Activated CD8-positive, alpha-beta T cell treated with anti-CD3 and anti-CD28 coated beads for 36 hours (primary cell): ENCODE measurements at places on chromosomes 3 and 15.

DNA sequence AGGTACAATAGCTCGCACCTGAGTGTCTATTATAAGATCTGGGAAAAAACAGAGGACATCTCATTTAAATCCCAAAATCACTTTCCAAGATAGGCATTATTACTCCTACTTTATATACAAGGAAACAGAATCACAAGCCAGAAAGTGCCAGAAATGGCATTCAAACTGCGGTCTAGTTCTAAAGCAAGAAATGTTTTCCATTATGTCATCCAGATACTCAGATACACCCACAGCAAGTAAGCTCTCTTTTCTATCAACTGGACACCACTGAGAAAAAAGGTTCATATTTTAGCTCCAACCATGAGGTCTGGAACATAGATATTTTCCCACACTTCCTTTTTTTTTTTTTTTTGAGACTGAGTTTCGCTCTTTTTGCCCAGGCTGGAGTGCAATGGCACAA is 8.1 kb downstream of the SLC33A1 start:
- peaks cover 21% of the 10 kb centered on the region for H3K36me3 ChIP-seq
- DNase-seq, result no peak
- H3K4me1 ChIP-seq, result peaks cover 40% of the 10 kb centered on the region
- no peak overlapping the region for H3K4me3 ChIP-seq
- no peaks in the 10 kb centered on the region for H3K27me3 ChIP-seq

GRCh38 chr15:75109021-75109735 is 85.8 kb downstream of the PPCDC start:
- peaks cover 41% of the 10 kb centered on the region for H3K4me1 ChIP-seq
- no peak overlapping the region for H3K4me3 ChIP-seq
- H3K27ac ChIP-seq, result peak overlapping the region; percentile 80
- no peak for DNase-seq
- H3K36me3 ChIP-seq, result peaks cover 7% of the 10 kb centered on the region

- H3K27ac ChIP-seq, result no peak overlapping the region
- no peaks in the 10 kb centered on the region for H3K4me1 ChIP-seq
- DNase-seq, result no peak
- H3K4me3 ChIP-seq, result no peak overlapping the region
- peaks cover 3% of the 10 kb centered on the region for H3K27me3 ChIP-seq
These were observed 40.1 kb downstream of the RPN1 start for GRCh38 chr3:128610451-128611070.

GRCh38 chr3:23244324-23245041 is 41.4 kb downstream of the UBE2E2 start:
- H3K36me3 ChIP-seq, result no peaks in the 10 kb centered on the region
- H3K4me1 ChIP-seq, result peaks cover 4% of the 10 kb centered on the region
- H3K27ac ChIP-seq, result no peak overlapping the region

GRCh38 chr3:107945417-107946094 is 145.3 kb downstream of the CD47 start:
- no peaks in the 10 kb centered on the region for H3K27me3 ChIP-seq
- no peak overlapping the region for H3K4me3 ChIP-seq

- no peak overlapping the region for H3K4me3 ChIP-seq
- H3K27me3 ChIP-seq, result no peaks in the 10 kb centered on the region
- no peak for DNase-seq
- no peaks in the 10 kb centered on the region for H3K36me3 ChIP-seq
- H3K27ac ChIP-seq, result no peak overlapping the region
These were observed 65.8 kb upstream of the CADPS start for GRCh38 chr3:62940771-62941563.

DNA sequence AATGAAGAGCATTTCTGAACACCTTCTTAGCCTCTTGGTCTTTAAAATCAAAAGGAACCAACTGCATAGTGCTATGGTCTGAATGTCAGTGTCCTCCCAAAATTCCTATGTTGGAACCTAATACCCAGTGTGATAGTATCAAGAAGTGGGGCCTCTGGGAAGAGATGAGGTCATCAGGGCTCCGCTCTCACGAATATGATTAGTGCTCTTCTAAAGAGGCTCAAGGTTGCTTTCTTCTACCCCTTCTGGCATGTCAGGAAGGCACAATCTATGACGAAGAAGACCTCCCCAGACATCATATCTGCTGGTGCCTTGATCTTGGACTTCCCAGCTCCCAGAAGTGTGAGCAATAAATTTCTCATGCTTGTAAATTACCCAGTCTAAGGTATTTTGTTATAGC is 209.5 kb downstream of the MAGI1 start:
- DNase-seq, result no peak
- no peaks in the 10 kb centered on the region for H3K36me3 ChIP-seq
- H3K4me3 ChIP-seq, result no peak overlapping the region
- H3K4me1 ChIP-seq, result no peaks in the 10 kb centered on the region

DNA sequence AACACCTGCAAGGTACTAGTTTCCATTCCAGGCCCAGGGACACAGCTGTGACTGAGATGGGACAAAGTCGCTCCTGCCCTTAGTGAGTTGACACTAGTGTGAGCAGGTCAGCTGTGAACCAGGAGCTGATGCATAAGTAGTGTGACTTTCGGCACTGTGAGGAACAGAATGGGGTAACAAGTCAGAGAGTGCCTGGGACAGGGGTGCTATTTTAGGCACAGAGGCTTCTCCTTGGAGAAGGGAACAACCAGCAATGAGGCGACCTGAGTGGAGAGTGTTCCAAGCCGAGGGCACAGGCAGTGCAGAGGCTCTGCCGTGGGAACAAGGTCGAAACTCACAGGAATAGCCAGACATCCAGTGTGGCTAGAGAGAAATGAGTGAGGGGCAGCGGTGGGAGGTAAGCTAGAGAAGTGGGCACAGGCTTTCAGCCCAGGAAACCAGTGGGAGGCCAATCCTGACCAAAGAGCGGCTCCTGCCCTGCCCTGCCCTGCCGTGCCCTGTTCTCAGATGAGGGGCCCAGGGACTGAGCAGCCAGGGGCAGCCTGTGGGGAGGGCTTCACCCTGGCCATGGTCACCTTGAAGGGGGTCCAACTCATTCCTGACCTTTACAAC is 14.2 kb downstream of the DNAH1 start:
- H3K4me1 ChIP-seq, result no peaks in the 10 kb centered on the region
- no peak overlapping the region for H3K4me3 ChIP-seq
- no peak overlapping the region for H3K27ac ChIP-seq
- H3K27me3 ChIP-seq, result no peaks in the 10 kb centered on the region

- peak; percentile 57 for DNase-seq
- peaks cover 6% of the 10 kb centered on the region for H3K27me3 ChIP-seq
- peaks cover 14% of the 10 kb centered on the region for H3K4me1 ChIP-seq
These were observed 185.8 kb upstream of the CFAP20DC start for GRCh38 chr3:59235634-59236012.

GRCh38 chr3:50297896-50298725 is 1.1 kb downstream of the HYAL3 start:
- DNase-seq, result no peak
- peak overlapping the region; percentile 98 for H3K27ac ChIP-seq
- peaks cover 1% of the 10 kb centered on the region for H3K36me3 ChIP-seq
- H3K27me3 ChIP-seq, result no peaks in the 10 kb centered on the region
- peak overlapping the region; percentile 99 for H3K4me3 ChIP-seq

DNA sequence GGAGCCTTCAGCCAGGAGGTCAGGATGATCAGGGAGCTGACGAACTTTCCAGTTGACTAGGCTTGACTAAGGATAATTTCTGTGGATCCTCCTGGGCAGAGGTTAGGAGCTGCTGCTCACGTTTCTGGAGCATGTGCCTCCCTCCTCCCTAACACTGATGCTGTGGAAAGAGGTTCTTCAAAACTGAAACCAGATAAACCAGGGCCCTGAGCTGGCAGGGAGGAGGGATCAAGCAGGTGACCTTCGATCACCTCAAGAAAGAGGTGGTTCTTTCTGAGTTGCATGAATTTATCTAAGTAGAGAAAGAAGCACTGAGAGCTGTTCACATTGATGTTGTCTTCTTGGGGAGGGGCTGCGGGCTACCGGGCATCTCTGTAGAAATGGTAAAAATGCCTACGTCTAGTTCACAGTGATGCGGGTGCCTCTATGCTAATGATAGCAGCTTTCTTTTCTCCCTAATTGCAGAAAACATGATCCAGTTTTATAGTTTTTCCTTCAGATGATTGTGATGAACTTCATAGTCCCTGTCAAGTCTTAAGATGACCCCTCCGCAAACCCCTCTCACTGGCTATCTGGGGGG is 332.7 kb upstream of the LRRFIP2 start:
- H3K27me3 ChIP-seq, result peaks cover 14% of the 10 kb centered on the region
- no peak for DNase-seq
- H3K36me3 ChIP-seq, result no peaks in the 10 kb centered on the region

GRCh38 chr15:25416693-25417092 is 22.1 kb downstream of the UBE3A start:
- peaks cover 68% of the 10 kb centered on the region for H3K36me3 ChIP-seq
- no peaks in the 10 kb centered on the region for H3K27me3 ChIP-seq
- peaks cover 66% of the 10 kb centered on the region for H3K4me1 ChIP-seq
- H3K4me3 ChIP-seq, result no peak overlapping the region
- DNase-seq, result no peak
- no peak overlapping the region for H3K27ac ChIP-seq

DNA sequence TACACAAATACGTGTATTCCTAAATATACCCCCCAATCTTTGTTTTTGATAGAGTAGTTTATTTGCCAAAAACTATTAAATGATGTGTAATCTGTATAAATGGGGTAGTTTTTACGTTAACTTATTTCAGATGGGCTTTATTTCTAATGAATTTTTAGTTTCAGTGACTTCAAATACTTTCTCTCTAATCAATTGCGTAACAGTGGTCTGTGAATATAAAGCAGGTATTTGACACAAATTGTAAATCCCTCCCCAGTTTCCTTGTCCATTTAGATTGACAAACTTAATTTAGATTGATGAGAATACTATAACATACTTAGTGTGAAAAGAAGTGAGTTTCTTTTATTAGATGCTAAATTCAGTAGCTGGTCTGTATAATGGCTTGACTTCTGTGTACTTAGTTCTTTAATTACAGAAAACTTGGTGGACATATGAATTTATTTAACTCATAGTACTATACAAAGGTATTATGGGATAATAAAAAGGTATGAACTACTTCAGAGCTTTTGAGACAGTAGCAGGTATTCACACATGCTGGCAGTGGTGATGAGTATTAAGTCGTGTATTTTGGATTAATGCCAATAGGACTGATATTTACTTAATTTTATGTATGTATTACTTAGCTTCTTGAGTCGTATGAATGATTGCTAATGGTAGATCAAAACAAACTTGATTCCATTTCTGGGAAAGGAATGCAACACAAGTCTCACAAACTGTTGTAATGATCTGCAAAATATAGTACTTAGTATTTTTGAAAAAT is 81.6 kb downstream of the STT3B start:
- no peak overlapping the region for H3K27ac ChIP-seq
- H3K4me3 ChIP-seq, result no peak overlapping the region
- no peak for DNase-seq
- H3K4me1 ChIP-seq, result peaks cover 35% of the 10 kb centered on the region
- peaks cover 44% of the 10 kb centered on the region for H3K36me3 ChIP-seq
- H3K27me3 ChIP-seq, result no peaks in the 10 kb centered on the region

- peaks cover 7% of the 10 kb centered on the region for H3K36me3 ChIP-seq
- no peak for DNase-seq
- no peak overlapping the region for H3K27ac ChIP-seq
- no peak overlapping the region for H3K4me3 ChIP-seq
- no peaks in the 10 kb centered on the region for H3K27me3 ChIP-seq
These were observed 88.5 kb downstream of the XXYLT1 start for GRCh38 chr3:195182470-195182795.

- no peaks in the 10 kb centered on the region for H3K36me3 ChIP-seq
- H3K27ac ChIP-seq, result no peak overlapping the region
- H3K4me1 ChIP-seq, result no peaks in the 10 kb centered on the region
- DNase-seq, result no peak
- H3K27me3 ChIP-seq, result peaks cover 12% of the 10 kb centered on the region
- H3K4me3 ChIP-seq, result no peak overlapping the region
These were observed 543 bp downstream of the TMEM202 start for GRCh38 chr15:72398648-72399047.

GRCh38 chr3:186411994-186412393 is 50.0 kb upstream of the DGKG start:
- no peaks in the 10 kb centered on the region for H3K36me3 ChIP-seq
- DNase-seq, result peak; percentile 58
- no peak overlapping the region for H3K27ac ChIP-seq
- peaks cover 21% of the 10 kb centered on the region for H3K27me3 ChIP-seq
- no peak overlapping the region for H3K4me3 ChIP-seq
- peaks cover 30% of the 10 kb centered on the region for H3K4me1 ChIP-seq

GRCh38 chr15:43225201-43225949 is 4.6 kb upstream of the EPB42 start:
- peaks cover 5% of the 10 kb centered on the region for H3K27me3 ChIP-seq
- H3K27ac ChIP-seq, result no peak overlapping the region
- H3K4me3 ChIP-seq, result no peak overlapping the region
- no peaks in the 10 kb centered on the region for H3K36me3 ChIP-seq

DNA sequence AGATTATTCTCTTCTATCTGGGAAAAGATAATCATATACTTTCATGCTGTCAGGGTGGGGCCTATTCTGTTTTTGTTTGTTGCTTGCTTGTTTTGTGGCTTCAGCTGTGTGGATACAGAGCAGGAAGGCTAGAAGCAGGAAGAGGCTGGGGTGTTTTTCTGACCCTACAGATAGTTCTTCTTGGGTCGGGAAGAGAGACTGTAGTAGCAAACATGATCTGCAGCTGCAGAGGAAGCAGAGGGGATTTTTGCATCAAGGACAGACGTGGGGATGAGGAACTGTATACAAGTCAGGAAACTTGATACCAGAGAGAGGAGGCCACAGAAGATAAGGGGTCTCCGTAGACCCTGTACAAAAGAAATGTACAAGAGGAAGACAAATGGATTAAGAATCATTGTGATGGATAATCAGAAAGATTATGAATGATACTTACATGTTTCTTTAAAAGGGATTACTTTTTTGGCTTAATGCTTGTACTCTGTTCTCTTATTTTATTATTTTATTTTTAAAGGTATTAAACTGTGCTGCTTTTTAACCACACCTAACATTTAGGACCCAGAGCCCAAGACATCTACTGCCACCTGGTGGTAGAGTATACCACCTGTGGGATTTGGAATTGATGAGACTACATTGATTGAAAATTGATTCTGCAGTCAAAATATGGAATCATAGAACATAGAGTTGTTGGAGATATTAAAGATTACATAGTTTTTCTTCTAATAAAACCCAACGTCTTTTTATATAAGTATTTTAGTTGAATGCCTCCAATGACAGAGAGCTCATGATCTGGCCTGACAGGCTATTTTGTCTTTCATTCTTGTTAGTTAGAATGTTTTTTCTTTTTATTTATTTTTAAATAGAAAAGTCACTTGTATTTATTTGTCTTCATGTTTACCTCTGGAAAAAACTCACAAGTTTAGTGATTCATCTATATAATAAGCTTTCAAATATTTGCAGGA is 87.3 kb upstream of the ROPN1 start:
- no peak overlapping the region for H3K27ac ChIP-seq
- H3K4me1 ChIP-seq, result no peaks in the 10 kb centered on the region
- peak; percentile 37 for DNase-seq
- peaks cover 11% of the 10 kb centered on the region for H3K27me3 ChIP-seq
- no peak overlapping the region for H3K4me3 ChIP-seq
- no peaks in the 10 kb centered on the region for H3K36me3 ChIP-seq

DNA sequence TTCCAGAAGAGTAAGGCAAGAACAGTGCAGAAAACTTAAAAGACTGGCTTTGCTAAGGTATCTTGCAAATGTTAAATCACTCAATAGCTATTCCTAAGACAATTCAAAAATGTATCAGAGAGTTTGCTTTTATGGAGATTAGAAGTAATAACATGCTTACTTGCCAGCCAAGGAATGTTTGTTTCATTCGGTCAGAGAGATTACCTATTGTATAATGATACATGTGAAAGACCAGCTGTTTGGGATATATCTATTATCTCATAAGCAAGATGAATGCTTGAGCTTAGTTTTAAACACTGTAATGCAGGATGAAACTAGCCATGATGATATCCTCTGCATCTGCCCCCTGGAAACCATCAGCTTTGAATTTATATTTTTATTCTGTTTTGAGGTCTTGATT is 70.7 kb downstream of the MAP2K5 start:
- H3K36me3 ChIP-seq, result peaks cover 3% of the 10 kb centered on the region
- no peaks in the 10 kb centered on the region for H3K27me3 ChIP-seq
- no peak for DNase-seq
- H3K4me1 ChIP-seq, result no peaks in the 10 kb centered on the region
